CD8-positive, alpha-beta memory T cell (primary cell): ENCODE measurements at places on chromosomes 3 and 15.

DNA sequence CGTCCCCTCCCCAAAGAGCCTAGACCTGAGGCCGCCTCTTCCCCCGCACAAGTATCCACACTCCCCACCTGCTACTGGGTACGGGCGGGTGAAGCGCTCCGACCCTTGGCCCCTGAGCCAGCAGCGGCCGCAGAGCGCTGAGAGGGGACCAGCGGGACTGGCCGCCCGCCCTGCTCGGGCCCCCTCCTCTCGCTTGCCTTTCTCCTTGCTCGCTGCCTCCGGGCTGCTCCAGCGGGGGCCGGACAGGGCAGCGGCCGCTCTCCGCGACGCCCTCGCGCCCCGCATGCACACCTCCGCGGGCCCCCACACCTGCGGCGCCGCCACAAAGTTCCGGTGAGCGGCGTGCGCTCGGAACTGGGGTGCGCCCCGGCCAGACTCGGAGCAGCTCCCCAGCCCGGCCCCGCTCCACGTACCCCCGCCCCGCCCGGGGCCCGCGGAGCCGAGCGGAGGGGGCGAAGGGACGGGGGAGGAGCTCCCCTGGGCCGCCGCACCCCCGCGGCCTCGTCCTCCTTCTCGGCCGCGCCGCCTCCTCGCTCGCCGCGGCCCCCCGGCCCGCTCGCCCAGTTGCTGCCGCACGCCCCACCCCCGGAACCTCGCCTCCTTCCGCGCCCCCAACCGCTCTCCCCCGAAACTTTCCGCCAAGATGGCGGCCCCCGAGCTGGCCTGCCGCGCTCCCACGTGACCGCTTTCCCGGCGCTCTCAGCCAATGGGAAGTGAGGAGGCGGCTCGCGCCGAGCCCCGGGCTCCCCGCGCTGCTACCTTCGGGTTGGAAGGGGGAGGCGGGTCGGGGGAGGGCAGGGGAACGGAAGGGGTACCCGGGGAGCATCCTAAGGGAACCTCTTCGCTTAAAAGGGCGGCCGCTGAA, 704 bp downstream of the DLG1 start:
- DNase-seq = peak; percentile 86

DNA sequence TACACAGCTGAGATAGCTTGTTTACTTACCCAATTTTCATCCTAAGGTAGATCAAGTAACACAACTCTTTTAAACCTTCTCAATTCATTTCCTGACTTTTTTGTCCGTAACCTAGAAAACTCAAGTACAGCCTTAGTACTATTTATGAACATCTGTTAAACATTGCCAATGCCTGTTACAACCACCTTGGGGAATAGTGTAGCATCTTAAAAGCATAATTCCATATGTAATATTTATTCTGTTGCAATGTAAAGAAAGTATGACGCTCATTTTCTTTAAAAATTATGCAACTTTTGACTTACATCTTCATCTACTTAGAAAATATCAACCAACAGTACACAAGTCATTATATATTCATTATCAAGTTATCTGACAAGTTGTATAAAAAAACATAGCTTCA, 54.6 kb downstream of the SUCLG2 start:
- DNase-seq = no peak

DNA sequence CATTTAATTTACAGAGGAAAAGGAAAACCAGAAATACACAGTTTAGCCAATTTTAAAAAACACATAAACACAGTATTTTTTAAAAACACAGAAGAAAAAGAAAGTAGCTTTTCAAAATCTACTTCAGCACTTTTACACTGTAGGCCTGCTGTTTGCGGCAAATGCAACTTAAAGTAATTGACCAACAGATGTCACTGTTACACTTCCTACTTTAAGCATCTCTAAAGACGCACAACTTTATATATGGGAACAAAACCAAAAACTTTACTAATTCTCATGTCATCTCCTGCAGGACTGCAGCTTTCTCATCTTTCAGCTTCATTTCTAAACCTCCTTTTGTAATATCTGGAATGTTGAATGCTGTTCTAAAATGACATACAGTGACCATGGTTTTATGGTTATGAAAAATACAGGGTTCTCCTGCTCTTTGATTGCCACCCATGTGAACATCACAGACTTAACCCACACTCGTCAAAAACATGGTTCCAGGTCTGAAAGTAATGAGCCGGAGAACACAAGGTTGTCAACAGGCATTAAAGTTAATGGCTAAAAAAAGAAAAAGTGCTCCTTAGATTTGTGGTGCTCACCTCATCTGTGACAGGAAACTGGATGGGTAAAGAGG, 107.9 kb downstream of the FMN1 start:
- DNase-seq = peak; percentile 35

DNA sequence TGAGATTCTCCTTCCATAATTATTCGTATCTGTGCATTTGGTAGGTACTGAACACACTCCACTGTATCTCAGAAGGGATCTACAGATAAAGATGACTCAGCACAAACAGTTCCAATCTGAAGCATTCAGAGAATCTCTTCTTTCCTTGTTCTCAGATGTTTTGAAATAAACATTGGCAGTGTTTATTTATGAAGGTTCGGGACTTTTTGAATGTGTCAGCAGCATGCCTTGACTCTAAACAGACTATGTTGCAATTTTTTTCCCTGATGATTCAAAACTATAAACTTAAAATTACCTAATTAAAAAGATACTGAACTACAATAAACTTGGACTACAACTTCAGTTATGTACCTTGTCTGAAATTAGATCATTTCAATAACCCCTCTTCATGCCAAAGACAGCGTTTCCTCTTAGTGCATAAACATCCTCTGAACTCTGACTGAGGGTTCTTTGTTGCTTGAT, 612.9 kb upstream of the TBL1XR1 start:
- no peak for DNase-seq

DNA sequence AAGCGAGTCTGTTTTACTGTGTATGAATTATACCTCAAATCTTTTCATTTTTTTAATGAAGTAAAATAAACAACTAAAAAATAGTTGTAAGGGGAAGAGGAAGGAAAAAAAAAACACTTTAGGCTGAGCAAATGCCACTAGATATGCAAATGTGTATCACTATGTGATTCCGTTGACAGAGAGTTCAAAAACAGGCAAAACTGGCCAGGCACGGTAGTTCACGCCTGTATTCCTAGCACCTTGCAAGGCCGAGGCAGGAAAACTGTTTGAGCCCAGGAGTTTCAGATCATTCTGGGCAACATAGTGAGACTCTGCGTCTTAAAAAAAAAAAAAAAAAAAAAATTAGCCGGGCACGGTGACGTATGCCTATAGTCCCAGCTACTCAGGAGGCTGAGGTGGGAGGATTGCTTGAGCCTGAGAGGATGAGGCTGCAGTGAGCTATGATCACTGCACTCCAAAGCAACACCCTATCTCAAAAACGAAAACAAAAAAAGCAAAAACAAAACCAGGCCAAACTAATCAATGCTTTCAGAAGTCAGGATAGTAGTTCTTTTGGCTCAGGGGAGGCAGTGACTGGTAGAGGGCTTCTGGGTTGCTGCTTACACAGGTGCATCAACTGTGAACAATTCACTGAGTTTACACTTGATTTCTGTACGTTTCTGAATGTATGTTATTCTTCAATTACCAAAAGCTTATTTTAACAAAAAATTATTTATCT, 7.4 kb downstream of the PRC1 start:
- no peak for DNase-seq

- DNase-seq = no peak
These were observed 7.9 kb upstream of the OR4F6 start for GRCh38 chr15:101795455-101795854.

GRCh38 chr15:70284438-70285214, 186.9 kb upstream of the TLE3 start:
- no peak for DNase-seq

- no peak for DNase-seq
These were observed 39.1 kb downstream of the TRPM1 start for GRCh38 chr15:31062310-31062847.

- DNase-seq = no peak
These were observed 80.8 kb downstream of the RFTN1 start for GRCh38 chr3:16432714-16433113.

DNA sequence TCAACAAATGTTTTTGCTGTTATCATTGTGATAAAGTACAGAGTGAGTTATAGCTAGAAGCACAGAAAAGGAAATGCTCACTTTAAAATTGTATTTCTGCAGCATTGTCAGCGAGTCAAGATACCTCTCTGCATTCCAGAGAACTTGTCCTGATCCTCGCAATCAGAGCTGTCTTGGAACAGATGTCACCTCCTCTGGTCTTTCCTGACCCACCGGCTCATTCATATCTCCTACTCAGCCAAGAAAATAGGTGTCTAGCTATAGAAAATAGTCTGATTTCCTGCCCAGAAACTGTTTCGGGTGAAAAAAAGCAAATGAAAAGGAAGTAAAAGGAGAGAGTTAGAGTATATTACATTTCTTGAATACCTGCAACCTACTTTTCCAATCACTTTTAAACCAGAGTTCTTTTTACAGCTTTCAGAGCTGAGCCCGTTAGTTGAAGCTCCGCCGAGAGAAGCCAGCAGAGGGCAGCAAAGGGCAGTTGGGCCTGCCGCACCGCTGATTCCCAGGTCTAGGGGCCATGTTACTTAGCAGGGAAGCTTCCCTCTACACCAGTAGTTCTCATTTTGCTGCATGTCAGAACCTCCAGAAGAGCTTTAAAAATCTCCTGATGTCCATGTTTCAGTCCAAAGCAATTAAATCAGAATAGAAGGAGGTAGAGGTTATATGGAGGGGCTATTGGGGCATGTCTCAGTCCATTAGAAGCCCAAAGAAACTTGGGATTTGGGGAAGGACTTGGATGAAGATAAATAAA, 185.7 kb upstream of the THRB start:
- peak; percentile 16 for DNase-seq

GRCh38 chr15:71549091-71549490, 261.3 kb upstream of the NR2E3 start:
- no peak for DNase-seq

- no peak for DNase-seq
These were observed 360.0 kb upstream of the PROK2 start for GRCh38 chr3:72144773-72145505.

GRCh38 chr3:55860049-55860721, 373.1 kb upstream of the WNT5A start:
- no peak for DNase-seq

GRCh38 chr15:41975669-41976068, 3.3 kb upstream of the EHD4 start:
- no peak for DNase-seq

GRCh38 chr15:68378595-68378994, 53.4 kb downstream of the ITGA11 start:
- no peak for DNase-seq

DNA sequence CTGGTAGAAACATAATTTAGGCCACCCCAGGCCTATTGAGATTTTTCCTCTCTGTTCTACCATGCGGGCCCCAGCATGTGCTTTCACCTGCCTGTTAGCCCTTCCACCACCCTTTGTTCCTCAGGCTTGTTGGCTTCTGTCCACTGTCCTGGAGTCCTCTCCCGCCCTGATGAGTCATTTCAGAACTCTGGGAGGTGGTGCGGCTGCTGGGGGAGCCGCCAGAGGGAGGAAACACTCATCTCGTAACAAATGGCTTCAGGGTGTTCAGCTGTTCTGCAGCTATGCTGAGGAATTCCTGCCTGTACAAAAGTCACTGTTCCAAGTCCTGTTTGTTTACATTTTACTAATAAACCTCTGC, 36.3 kb downstream of the LRTM1 start:
- DNase-seq = no peak

GRCh38 chr3:129425213-129425612, 3.2 kb downstream of the EFCAB12 start:
- no peak for DNase-seq

- no peak for DNase-seq
These were observed 48.6 kb downstream of the SLC12A8 start for GRCh38 chr3:125163739-125164601.

DNA sequence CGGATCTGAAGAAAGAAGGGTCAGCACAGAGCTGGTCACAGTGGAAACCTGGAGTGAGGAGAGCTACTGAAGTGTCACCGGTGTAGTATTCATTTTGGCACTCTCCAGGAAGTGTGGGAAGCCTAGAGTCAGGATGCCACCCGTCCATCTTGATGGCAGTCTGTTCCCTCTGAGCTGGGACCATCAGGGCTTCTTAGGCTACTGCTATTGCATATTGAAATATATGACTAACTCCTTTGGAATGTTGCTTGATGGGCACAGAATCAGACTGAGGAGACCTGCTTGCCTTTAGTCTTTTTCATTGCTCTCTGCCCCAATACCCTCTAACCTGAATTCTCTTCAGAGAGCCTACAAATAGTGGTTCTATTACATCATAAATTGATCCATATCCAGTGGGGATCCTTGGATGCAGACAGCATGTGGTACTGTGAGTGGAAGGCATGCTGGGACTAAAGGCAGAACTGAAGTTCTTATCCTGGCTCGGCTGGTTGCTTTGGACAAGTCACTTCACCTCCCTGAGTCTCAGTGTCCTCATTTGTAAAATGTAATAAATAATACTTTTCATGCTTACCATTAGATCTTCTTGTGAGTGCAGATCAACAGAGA, 143.5 kb downstream of the PDE8A start:
- no peak for DNase-seq

- DNase-seq = no peak
These were observed 6.7 kb downstream of the ZDHHC3 start for GRCh38 chr3:44969154-44969827.

- no peak for DNase-seq
These were observed 720 bp upstream of the TNIK start for GRCh38 chr3:171460725-171461524.

GRCh38 chr3:110519071-110519470, 552.5 kb upstream of the NECTIN3 start:
- no peak for DNase-seq

GRCh38 chr3:98732286-98733052, 30.7 kb upstream of the ST3GAL6 start:
- DNase-seq = no peak

GRCh38 chr3:69144631-69145245, 22.3 kb upstream of the LMOD3 start:
- no peak for DNase-seq

DNA sequence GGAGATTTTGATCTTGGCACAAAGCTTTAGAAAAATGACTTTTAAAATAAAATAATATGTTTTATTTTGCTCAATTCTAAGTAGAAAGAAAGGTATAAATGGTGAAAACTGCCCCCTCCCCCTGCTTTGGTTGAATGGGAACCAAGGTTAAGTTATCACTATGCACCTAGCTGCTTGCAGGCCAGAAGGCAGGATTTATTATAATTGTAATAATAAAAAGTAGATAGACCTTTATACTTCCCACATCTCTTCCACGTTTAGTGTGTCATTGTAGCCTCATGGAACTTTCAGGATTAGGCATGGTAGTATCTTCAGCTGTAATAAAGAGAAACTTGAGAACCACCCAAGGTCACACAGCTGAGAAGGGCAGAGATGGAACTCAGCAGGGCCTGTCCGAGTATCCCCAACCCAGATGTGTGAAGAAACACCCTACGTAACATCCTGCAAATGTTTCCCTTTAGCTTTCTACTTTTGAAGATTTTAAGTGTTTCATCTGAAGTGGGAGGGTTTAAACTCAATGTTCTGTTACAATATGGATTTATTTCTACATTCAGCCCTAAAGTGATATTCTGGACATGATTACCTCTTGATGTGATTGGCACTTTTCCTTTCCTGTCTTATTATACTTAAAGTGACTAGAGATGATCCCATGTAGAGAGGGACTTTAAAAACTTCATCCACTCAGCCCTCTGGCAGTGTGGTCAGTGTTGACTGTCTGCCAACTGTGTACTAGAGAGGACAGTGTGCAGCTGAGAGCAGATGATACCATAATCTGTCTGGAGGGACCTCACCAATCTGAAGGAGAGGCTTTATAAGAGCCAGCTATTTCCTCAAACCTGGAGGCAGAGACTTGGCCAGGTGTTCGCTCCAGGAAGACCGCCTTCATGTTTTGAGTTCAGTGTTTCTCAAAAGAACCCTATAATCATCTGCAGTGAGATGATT, 282.5 kb upstream of the TRIM42 start:
- DNase-seq = no peak

GRCh38 chr3:141181196-141181595, 50.4 kb upstream of the PXYLP1 start:
- DNase-seq = no peak
